ENCODE measurements at places on chromosomes 2 and 18. TPM values are rescaled to one million over a fixed set of nuclear protein-coding genes. Genes with fewer than 3 reads are reported as not detected.

- DNase-seq, result no peak
These were observed 581.4 kb upstream of the PIK3C3 start for GRCh38 chr18:41373612-41374011.

DNA sequence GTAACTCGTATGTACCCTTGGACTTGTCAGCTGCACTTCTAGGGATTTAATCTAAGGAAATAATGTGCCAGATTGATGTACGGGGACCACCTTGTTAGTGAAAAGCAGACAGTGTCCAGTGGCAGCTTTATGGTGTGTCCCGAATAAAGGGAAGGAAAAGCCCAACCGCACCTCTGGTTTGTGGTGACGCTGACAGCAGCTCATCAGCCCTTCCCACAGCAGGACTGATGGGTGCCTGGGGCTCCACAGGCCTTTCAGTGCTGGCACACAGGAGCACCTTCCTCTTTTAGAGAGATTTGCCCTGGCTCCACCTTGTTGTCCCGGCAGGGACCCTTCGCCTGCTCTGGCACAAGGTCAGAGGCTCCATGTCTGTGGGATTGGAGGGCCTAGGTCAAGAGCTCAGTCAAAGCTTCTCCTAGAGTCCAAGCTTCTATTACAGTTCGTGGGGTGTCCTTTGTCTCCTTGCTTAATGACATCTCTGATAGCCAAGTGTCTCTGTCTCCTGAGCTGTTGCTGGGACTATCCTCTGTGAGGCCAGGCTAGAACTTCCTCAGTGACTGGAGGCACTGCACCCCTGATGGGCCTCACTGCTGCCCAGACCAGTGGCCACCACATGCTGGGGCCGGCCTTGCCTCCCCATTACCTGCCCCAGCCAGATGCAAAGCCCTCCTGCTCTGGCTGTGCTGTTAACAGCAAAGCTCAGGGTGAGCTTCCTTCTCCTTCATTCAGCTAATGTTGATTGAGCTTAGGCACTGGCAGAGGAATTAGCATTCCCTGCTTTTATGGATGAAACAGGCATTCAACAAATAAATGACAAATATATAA, 33.0 kb upstream of the SCLY start:
- no peak for DNase-seq

DNA sequence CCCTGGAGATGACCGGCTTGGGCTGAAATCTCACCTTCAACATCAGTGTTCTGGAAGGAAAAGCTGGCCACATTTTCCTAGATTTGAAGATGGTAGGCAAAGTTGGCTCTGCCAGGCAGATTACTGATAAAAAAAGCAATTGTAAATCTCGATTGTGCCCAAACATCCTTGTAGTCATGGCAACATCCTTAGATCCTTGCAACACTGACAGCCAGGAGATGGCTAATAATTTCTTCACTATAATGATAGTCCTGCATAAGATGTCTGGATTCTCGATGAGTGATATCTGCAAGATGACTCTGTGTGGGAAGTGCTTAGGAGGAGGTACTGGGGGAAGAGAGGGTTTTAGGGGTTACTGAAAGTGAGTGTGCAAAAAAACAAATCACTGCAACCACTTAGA, 149.1 kb downstream of the FSHR start:
- no peak for DNase-seq

- no peak for DNase-seq
These were observed 240.4 kb downstream of the IKZF2 start for GRCh38 chr2:212911011-212911410.

- no peak for DNase-seq
These were observed 64.8 kb upstream of the RND3 start for GRCh38 chr2:150552041-150552820.

DNA sequence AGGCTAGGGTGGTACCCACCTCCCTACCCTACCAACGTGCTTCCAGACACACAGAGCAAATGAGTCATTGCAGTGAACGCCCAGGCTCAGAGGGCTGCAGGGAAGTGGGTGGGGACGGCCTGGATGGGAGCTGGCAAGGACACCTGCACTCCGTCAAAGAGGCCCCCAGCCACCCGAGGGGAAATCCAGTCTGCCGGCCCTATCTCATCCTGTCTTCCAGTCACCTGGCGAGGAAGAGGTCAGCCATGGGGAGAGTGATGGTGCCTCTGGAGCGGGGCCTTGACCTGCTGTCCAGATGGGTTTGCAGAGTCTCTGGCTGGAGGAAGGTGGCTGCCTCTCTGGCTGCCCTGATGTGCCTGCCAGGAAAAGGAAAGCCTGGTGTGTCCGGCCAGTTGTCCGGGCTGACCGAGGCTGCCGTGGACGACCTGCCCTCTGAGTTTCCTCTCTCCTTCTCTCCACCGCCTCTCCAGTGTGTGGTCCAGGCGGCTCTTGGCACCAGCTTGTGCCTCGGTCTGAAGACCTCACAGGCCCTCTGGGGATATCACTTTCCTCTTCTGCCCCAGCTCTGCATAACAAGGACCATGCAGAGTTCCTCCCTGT, 209.7 kb upstream of the COPS8 start:
- no peak for DNase-seq

GRCh38 chr2:195369218-195369587, 287.8 kb upstream of the SLC39A10 start:
- DNase-seq, result no peak

DNA sequence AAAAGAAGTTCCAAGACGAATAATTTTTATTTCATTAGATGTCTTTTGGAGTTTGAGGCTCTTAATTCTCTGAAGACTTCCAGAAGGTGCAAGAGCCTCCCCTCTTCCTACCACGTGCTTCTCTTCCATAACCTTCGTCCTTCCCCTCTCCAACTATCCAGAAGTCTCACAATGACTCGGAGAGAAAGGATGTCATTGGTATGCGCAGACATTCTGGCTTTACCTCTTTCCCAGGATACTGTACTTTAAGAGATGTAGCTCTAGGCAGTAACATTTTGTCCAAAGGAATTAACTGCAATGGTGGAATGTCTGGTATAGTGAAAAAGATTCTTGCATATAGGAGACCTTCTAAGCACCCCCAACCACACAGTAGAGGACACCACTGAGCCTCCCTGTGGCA, 249.0 kb upstream of the OSR1 start:
- DNase-seq, result no peak

- DNase-seq, result no peak
These were observed 218.1 kb downstream of the TWIST2 start for GRCh38 chr2:239065962-239066361.

RNF138 gene
- total RNA-seq, result 19.4 TPM

ANKRD30B gene
- total RNA-seq, result 0.08 TPM

Measured in kidney epithelial cell (primary cell).